ENCODE measurements at places on chromosomes 6 and 20.
A peak's percentile ranks its signal among the peaks of the same experiment; 100 is the strongest.

GRCh38 chr20:34622821-34623451 is 54.0 kb downstream of the PIGU start:
- no peak for DNase-seq

DNA sequence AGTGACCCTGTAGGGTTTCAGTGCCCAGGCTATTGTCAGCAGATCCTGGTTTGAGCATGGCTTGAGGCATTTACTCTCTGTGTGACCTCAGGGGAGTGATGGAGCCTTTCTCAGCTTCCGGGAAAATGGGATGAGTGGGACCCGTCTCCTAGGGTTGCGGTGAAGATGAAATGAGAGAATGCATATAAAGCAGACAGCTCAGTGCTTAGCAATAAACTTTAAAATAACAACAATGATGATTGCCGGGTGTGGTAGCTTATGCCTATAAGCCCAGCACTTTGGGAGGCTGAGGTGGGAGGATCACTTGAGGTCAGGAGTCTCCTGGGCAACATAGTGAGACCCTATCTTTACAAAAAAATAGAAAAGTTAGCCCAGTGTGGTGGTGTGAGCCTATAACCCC is 106.0 kb upstream of the MTHFD1L start:
- DNase-seq: no peak

- DNase-seq: no peak
These were observed 29.0 kb upstream of the GRM4 start for GRCh38 chr6:34174846-34175399.

GRCh38 chr6:27836141-27836782 is 75.9 kb downstream of the OR2B2 start:
- DNase-seq: no peak

DNA sequence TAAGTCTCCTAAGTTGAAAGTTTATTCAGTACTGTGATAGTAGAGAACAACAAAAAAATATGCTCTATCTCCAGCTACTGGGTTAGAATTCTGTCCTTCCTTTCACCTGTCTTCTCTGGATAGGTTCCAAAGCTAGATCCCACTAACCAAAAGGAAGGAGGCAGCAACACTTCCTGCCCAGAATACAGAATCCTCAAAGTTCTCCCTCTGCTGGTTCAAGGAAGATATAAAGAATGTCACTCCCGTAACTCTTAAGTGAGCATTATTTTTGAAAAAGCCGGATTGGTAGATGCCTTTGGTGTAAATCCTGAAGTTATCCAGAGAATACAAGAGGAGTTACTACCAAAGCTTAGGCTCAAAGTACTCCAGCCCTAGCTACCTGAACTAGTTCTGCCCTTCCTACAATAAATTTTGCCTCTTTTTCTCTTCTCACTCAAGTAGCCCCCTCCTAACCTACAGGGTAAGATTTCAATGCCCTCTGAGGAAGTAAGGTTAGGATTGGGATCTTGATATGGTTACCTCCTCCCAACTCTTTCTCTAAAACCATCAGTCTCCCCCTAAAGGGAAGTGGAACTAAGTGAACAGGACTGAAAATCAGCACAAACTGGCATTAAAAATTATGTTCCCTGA is 26.0 kb upstream of the CRIP3 start:
- DNase-seq: peak; percentile 29

GRCh38 chr6:46419576-46420002 is 71.7 kb downstream of the RCAN2 start:
- no peak for DNase-seq

DNA sequence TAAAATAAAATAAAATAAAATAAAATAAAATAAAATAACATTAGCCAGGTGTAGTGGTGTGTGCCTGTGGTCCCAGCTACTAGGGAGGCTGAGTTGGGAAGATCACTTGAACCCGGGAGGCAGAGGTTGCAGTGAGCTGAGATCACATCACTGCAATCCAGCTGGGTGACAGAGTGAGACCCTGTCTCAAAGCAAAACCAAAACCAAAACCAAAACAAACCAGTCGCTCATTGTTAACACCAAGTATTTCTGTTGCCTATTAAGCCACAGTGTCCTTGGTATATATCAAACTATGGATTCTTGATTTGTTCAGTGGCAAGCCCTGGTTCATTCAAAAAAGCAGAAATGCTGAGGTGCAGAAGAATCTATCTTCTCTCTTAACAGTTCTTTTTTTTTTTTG is 65.7 kb downstream of the PYGB start:
- DNase-seq: no peak

GRCh38 chr6:68777956-68778355 is 142.9 kb downstream of the ADGRB3 start:
- no peak for DNase-seq

DNA sequence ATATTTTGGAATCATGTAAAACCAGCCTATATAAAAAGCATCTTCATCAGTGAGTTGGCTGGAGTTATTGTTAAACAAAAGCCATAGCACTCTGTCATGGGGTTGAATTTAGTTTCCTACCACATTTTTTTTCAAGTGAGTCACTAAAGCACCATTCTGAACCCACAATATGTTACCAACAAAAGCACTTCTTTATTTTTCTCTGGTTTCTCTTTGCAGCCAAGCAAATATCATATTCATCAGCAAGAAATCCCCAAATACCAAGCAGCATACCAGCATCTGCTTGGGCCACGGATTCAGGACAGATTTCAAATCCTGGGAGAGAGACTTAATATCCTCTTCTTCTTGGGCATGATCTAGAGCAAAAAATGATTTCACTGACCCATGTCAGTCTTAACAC is 441.4 kb downstream of the BCKDHB start:
- peak; percentile 57 for DNase-seq

GRCh38 chr6:166104107-166104506 is 63.5 kb downstream of the TBXT start:
- no peak for DNase-seq

- DNase-seq: no peak
These were observed 255.9 kb upstream of the DEFB112 start for GRCh38 chr6:50305660-50306059.

DNA sequence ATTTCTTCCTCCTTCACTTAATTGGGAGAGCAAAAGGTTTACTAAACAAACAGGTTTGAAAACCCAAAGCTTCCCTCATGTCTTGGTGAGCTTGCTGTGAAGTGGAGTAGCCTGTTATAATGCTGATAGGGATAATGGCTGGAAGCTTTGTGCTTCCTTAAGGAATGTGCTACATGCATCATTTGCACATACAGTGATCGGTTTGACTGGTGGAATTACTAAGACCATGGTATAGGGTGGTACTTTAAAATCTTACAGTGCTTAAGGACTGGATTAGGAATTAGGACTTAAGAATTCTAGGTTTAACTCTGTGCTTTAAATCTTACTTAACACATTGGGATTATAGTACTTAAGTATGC is 75.7 kb downstream of the ARID1B start:
- DNase-seq: no peak

- no peak for DNase-seq
These were observed 149.9 kb upstream of the SMLR1 start for GRCh38 chr6:130677312-130677711.

DNA sequence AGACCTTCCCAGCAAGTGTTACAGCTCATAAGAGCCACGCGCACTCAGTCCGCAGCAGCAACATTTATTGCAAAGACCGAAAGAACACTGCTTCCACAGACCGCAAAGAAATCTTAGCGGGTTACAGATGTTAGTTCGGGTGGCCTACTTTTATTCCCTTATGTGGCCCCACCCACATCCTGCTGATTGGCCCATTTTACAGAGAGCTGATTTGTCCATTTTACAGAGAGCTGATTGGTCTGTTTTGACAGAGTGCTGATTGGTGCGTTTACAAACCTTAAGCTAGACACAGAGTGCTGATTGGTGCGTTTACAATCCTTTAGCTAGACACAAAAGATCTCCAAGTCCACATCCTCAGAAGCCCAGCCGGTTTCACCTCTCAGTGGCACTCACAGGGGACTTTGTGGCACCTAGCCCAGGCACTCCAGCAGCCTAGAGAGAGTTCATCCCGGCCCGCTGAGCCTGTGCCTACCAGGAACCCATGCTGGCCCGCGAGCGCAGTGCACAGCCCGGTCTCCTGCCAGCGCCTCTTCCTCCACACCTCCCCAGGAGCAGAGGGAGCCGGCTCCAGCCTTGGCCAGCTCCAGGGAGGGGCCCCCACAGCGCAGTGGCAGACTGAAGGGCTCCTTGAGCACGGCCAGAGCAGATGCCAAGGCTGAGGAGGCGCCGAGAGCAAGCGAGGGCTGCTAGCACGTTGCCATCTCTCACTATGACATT is 244.3 kb upstream of the TSHZ2 start:
- no peak for DNase-seq

GRCh38 chr6:79423216-79423615 is 114.0 kb downstream of the LCA5 start:
- no peak for DNase-seq

- DNase-seq: peak; percentile 31
These were observed 45.9 kb downstream of the ZNF217 start for GRCh38 chr20:53547664-53548239.

DNA sequence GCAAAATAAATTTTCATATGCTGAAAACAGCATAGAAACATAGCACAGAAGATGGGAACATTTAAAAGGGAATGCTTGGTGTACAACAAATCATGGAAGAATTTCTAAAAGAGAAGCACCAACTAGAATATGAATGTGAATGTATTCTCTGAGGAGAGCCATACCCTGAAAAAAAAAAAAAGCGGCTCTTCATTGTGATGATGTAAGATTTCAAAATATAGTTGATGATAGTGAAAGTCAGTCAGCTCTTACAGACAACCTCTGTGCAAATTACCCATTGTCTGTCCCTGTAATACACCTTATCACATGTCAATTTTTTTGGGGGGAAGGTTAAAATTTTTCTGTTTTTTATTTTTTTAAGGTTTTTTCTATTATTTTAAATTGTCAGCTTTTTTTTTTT is 58.6 kb upstream of the PTCHD4 start:
- DNase-seq: no peak

GRCh38 chr20:41133709-41134361 is 3.5 kb upstream of the PLCG1 start:
- no peak for DNase-seq

DNA sequence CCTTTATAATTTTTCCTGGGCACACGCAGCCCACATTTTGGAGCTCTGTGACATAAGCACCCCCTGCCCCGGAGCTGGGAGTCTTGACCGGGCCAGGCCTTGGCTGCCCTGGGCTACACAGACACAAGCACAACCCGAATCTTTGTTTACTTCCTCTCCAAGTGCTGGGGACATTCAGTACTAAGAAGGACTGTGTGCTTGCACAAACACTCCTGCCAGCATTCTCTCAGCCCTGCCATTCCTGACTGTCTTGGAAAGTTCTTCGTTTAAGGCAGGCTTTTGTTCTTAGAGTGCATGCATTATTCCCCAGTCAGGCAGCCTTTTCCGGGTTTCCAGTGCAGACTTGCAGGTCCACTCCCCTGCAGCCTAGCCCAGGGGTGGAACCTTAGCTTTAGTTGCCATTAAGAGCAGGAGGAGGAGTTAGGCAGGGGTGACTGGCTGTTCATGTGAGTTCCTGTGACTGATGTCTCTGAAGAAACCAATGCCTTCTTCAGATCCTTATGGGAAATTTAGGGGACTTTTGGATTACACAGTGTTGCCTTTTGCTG is 28.6 kb downstream of the FOXO3 start:
- DNase-seq: no peak

GRCh38 chr20:44586289-44586911 is 4.0 kb downstream of the PKIG start:
- DNase-seq: no peak

DNA sequence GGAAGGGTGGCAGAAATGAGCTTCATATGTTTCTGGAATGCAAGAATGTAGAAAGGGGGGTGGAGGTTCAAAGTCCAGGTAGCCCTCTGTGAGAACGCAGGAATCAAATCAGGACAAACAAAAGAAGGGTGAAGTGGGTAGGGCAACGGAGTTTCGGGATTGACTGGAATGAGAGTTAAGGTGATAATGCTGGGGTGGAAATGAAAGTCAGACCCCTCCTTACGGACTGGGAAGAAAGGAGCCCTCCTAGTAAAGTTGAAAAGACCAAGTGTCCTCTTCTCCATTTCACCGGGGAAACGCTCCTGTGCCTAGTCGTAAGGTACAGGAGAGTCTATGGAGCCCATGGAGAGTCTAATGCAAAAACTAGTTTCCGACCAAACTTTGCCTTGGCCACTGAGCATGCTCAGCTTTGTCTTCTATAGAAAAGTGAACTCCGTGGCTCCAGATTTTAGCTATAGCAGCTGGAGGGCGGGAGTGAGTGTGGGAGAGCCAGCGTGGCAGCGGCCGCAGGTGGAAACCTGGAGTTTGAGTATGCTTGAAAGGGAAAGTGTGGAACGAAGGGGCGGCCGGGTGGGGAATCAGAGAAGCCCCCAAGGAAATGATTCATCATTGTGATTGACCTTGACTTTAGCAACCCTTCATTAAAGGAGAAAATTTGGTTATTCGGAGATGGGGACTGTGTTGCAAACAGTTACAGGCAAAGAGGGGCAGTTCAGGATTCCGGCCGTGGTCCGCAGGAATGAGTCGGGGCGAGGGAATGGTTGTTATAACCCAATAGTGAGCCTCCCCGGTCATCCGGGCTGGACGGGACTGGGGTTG is 1.3 kb upstream of the LRRC1 start:
- DNase-seq: no peak

- DNase-seq: no peak
These were observed 94.1 kb upstream of the STMND1 start for GRCh38 chr6:17007749-17008148.

DNA sequence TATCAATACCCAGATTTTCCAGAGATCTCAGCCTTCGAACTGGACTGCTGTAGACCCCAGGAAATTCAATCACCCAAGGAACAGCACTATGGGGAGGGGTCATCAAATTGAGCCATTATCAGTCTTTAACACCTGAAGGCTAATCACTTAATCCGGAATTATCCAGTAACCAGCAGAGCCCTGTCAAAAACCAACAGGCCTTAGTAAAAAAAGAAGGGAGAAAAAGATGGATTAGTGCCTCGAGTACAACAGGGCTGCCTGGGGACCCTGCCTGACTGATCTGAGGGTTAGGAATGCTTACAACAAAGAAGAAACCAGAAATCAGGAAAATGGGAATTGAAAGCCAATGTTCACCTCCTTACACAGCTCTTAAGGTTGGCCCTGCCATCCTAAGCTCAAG is 7.6 kb downstream of the RRAGD start:
- no peak for DNase-seq

DNA sequence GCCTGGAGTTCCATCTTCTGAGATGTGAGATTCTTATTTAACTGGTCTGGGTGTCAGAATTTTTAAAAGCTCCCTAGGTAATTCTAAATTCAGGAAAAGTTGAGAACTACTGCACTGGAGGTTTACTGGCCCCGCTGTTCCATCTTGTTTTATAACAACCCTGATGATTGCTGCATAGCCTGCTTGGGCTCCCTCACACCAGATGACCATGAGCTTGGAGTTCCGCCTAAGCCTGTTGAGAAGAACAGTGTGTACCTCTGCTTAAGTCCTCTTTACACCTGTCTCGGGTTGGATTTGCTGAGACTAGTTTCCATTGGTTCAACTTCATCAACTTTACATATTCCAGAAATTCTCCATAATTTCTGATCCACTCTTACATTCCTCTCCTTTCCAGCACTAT is 77.9 kb downstream of the FKBP5 start:
- DNase-seq: no peak

GRCh38 chr6:27829453-27830211 is 82.6 kb downstream of the OR2B2 start:
- DNase-seq: no peak

GRCh38 chr6:55888917-55889316 is 13.5 kb upstream of the BMP5 start:
- no peak for DNase-seq
